ENCODE measurements at places on chromosomes 1 and 21.

GRCh38 chr1:236356141-236356540 is 37.9 kb upstream of the EDARADD start:
- DNase-seq = no peak

GRCh38 chr1:112464501-112464900 is 44.3 kb upstream of the WNT2B start:
- DNase-seq = no peak

DNA sequence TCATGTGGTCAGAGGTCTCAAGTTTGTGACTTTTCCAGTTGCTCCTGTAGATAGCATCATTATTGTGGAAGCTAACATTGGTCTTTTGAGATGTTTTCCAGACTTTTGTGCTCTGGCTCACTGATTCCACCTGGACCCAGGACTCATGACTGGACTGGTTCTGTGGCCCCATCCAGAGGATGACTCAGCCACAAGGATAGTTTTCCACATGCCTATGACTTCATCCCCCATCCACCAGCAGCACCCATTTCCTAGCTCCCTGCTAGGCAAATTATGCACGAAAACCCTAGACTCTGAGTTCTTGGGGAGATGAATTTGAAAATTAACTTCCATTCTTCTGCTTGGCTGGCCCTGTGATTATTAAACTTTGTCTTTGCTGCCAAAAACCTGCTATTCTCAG is 949.3 kb downstream of the MRPL39 start:
- no peak for DNase-seq

DNA sequence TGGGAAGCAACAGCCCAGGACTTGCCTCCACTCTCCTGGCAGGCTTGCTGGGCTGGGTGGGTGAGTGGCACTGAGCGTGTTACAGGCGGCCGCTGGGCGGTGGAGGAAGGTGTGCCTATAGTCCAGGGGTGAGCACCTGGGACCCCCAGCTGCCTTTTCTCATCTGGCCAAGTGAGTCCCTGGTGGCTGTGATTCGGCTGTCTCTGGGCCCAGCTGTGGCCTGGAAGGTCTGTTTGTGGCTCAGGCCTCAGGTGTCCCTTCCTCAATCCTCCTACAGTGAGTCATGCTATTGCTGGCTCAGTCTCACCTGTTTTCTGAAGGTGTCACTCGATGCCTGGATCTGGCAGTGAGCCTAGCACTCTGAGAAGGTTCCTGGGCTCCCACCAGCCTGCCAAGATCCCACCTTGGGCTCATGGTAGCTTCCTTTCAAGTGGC is 564.2 kb downstream of the PTPRU start:
- no peak for DNase-seq

DNA sequence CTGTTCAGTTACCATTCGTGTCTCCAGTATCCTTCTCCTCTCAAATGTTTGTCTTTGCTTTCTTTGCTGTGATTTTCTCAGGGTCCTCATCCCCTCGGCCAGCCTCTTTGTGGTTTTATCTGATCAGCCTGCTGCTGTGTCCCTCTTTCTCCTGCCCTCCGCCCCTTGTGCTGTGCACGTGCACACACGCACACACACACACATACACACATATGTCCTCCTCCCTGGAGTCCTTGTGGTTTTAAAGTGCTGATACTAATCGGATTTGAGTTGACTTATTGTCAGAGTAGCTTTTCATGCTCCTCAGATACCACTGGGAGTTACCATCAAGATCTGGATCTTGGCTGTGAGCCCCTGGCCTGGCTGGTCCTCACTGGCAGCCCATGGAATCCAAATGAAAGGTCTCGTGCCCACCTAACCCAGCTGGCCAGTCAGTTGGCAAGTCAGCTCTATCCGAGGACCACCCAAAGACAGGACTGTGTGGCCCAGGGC is 34.1 kb downstream of the QSOX1 start:
- no peak for DNase-seq

- DNase-seq = peak; percentile 34
These were observed 645.6 kb downstream of the PLA2G4A start for GRCh38 chr1:187474336-187474735.

GRCh38 chr1:53705446-53706096 is 33.4 kb downstream of the GLIS1 start:
- DNase-seq = no peak

DNA sequence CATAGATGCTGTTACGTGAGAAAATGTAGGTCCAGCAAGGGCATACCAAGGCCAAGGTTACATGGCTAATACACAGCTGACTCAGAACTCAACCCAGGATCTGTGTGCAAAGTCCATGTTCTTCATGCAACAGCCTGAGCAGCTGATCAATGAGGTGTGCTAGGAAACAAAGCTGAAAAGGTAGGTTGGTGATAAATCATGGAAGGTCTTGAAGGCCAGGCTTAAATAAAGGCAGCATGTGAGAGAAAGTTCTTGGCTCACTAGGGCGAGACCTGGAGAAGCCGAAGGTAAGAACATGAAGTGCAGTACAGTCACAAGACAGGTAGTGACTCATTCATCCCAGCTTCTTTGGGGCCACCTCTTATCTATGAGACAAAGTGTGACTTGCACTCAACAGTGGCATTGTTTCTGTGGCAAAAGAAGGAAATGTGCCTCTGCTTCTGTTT is 33.4 kb downstream of the TLR5 start:
- no peak for DNase-seq

- DNase-seq = no peak
These were observed 143.9 kb downstream of the RGS7 start for GRCh38 chr1:241213139-241213538.

GRCh38 chr1:8423269-8423691 is 105.4 kb downstream of the SLC45A1 start:
- no peak for DNase-seq

GRCh38 chr1:89927478-89927877 is 67.4 kb upstream of the ZNF326 start:
- DNase-seq = no peak

GRCh38 chr1:7278045-7278444 is 492.8 kb downstream of the CAMTA1 start:
- no peak for DNase-seq

DNA sequence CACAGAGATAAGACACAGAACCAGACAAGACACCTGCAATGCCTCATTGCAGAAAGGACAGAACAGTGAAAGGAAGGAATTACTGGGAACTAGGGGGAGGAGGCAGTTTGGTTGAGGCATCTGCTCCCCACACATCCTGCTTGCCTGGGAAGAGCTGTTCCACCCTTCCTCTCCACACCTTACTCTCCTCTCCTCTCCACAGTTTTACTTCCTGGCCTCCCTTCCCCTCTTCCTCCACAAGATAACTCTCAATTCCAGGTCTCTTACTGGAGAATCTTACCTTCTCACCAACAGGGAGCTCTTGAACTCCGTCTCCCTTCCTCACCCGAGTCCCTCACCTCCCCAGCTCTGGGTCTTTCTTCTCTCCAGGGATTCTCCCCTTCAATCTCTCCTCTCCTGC is 2.1 kb downstream of the ELOVL1 start:
- no peak for DNase-seq

DNA sequence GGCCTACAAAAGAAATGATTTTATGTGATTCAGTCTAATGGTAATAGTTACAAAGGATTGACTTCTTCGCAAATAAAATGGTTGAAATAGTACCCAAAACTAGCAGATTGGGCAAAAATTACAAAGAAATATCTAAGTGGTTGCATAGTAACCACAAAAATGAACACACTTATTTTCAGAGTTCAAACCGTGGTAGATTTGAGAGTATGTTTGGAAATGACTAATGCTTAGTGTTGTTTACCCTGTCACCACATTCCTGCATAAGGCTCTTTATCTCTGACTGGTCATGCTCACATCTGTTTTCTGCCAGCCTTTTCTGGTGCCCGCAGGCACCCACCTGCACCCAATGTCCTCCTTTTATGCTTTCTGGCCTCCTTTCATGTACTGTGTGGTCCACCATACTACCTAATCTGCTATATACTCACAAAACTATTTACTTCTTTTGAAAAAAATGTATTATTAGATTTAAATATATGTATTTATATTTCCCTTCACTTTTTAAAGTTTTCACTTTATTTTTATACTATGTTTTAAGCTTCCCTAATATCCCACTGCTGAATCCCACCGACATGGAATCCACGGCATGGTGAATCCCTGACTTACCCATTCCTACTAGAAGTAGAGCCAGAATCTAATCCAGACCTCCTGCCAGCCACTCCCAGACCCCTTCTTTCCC is 30.3 kb downstream of the PTPRC start:
- peak; percentile 91 for DNase-seq

- DNase-seq = no peak
These were observed 121.1 kb downstream of the SIK1 start for GRCh38 chr21:43305811-43306311.

GRCh38 chr1:65681096-65681495 is 111.6 kb upstream of the PDE4B start:
- DNase-seq = peak; percentile 31

DNA sequence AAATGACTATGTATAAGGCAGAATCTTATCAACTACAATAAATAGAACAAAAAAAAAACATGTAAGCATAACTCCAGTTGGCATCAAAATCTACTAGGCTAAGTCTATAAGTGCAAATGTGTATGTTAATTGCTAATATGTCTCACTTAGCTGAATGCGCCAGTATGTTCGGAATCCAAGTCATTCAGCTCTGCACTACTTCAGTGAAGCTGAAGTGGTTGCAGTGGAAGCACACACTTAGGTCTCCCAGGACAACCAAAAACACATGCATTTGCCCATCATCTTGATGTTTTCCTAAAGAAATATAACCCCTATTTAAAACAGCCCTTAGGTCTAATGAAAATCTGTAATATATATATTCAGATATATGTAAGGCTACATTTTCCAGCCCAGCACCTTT is 41.0 kb upstream of the RGS2 start:
- DNase-seq = no peak

DNA sequence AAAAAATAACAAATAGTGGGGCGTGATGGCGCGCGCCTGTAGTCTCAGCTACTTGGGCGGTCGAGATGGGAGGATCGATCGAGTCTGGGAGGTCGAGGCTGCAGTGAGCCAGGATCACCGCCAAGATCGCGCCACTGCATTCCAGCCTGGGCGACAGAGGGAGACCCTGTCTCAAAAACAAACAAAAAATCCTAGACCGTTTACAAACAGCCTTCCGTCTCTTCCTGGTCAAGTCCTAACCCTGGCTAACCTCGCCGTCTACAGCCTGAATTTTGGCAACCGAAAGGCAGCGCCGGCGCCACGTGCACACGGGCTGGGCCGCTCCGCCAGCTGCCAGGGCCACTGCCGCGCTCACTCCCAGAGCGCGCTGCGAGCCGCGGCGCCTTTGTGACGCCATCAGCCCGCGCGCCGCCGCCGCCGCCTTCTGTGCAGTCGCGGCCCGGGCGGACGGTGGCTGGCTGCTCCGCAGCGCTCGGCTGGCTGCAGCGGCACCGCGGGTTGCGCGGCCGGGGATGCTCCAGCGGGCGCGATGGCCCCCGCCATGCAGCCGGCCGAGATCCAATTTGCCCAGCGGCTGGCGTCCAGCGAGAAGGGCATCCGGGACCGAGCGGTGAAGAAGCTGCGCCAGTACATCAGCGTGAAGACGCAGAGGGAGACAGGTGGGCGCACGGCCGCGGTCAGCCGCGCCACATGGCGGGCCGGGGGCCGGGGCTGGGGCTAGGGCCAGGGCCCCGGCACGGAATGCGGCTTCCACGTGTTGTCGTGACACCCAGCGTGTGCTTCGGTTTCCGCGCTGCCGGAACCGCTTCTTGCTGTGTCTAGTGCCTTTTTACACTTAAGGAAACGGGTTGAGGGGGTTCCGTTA is at the start of the genes HSF2BP and RRP1B:
Gene HSF2BP, minus strand, starts transcription at position 353 of the 865 bp plus-strand sequence. CDS start 1,392 bp downstream, outside the sequence.
Gene RRP1B, plus strand, starts transcription at position 425 of the 865 bp plus-strand sequence. Its CDS starts 105 bp downstream, at position 530.
- DNase-seq = peak; percentile 66

GRCh38 chr1:220012259-220012658 is 34.0 kb downstream of the EPRS1 start:
- no peak for DNase-seq

DNA sequence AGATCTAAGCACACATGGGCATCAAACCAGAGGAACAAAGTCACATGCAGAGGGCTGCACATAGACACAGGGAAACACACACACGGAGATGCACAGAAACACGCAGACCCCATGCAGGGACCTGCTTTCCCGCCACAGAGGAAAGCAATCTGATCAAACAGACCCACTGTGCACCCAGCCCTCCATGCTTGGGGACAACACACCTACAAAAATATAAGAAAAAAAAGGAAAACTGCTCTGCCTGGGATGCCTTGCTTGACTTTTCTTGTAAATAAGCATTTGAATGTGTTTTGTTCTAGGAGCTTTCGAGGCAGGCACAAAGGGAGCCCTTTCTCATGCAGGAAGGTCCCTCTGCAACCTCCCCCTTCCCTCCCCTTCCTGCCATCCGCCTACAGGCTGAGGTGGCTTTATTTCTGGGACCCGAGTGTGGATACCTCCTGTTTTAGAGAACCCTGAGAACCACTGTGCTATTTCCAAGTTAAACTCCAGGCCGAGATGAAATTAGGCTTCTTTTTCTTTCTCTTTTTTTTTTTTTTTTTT is 3.5 kb upstream of the ICMT start:
- no peak for DNase-seq

DNA sequence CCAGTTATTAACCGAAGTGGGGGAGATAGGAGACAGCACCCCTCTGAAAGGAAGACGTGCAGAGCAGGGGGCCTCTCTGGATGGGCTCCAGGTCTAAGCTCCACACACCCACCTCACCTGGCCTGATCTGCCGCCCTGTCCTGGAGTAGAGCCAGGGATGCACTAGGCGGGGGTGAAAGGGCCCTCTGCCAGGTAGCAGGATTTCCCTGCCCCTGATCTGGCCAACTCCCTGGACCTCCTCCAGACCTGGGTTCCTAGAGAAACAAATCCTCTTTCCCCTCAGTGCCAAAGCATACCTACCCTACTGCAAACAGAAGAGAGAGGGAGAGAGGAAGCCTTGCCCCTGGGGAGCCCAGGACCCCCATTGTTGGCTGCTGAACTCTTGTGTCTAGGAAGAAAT is 2.0 kb downstream of the CRABP2 start:
- DNase-seq = no peak

DNA sequence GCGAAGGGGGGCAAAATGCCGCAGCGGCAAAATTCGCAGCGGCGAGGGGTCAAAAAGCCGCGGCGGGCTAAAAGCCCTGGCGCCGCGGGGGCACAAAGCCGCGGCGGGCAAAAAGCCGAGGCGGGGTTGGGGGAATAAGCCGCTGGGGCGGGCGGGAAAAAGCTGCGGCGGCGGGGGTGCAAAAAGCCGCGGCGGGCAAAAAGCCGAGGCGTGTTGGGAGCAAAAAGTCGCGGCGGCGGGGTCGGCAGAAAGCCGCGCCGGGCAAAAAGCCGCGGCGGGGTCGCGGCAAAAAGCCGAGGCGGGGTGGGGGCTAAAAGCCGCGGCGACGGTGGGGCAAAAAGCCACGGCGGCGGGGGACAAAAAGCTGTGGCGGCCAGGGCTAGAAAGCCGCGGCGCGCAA is 3902.5 kb downstream of the SRGAP2C start:
- DNase-seq = no peak

GRCh38 chr1:27864264-27864895 is 8.0 kb upstream of the THEMIS2 start:
- DNase-seq = no peak

- DNase-seq = peak; percentile 93
These were observed 9.2 kb downstream of the SLC2A1 start for GRCh38 chr1:42949312-42950115.

DNA sequence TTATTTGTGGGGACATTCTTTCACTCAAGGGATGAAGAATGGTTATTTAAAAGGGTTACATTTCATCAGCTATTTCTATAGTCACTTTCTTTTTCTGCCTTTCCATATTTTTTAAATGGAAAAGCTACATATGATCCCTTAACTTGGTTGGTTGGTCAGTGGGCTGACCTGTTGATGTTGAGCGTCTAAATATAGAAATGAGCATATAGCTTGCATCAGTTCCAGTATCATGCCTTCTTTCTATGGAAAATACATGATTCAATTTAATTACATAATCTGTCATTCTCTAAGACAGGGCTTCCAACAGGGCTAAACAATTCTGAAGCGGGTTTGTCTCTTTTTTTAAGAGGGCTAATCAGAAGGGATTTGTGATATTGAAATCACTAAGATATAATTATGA is 40.6 kb downstream of the TYW3 start:
- no peak for DNase-seq
